ENCODE measurements at places on chromosomes 2 and 18.
A peak's percentile ranks its signal among the peaks of the same experiment; 100 is the strongest.

- DNase-seq, result no peak
These were observed 207.5 kb upstream of the FBXO11 start for GRCh38 chr2:48113767-48114166.

- DNase-seq, result no peak
These were observed 46.7 kb upstream of the LRRTM1 start for GRCh38 chr2:80351231-80351630.

GRCh38 chr2:40746191-40746590 is 294.3 kb upstream of the SLC8A1 start:
- DNase-seq, result no peak

DNA sequence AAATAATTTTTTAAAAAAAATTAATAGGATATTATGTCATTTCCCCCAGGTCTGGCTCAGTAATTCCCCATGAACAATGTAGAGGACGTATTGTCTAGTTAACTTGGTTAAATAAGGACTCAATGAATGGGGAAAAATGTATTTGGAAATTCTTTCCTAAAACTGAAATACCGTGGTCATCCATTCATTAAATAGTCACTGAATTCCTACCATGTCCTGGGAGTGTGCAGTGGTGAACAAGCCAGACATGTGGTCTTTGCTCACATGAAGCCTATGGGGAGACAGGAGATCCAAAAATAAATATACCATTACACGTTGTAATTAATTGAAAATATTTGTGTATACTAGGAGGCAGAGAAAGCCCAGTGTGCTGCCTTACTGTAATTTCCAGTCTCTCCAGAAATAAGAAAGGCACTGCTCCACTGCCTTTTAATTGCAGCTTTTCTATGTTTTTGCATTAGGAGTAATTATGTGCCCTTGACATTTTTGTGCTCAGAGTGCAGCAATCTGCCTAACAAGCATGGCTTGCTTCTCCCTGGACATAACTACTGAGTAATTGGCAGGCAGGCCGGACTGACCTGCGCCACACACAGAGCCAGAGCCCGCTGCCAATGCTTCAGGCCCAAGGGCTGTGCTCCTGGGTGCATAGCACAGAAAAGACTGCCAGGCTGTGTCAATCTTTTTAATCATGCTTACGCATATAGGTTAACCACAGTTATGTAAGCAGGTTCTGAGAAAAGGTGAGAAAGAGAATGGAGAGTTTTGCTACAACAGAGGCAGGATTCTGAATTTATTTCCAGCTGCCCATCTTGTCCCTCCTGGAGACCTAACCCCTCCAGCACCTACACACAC is 22.2 kb upstream of the TTC39C start:
- no peak for DNase-seq

GRCh38 chr2:18356676-18357075 is 203.8 kb downstream of the RDH14 start:
- no peak for DNase-seq

DNA sequence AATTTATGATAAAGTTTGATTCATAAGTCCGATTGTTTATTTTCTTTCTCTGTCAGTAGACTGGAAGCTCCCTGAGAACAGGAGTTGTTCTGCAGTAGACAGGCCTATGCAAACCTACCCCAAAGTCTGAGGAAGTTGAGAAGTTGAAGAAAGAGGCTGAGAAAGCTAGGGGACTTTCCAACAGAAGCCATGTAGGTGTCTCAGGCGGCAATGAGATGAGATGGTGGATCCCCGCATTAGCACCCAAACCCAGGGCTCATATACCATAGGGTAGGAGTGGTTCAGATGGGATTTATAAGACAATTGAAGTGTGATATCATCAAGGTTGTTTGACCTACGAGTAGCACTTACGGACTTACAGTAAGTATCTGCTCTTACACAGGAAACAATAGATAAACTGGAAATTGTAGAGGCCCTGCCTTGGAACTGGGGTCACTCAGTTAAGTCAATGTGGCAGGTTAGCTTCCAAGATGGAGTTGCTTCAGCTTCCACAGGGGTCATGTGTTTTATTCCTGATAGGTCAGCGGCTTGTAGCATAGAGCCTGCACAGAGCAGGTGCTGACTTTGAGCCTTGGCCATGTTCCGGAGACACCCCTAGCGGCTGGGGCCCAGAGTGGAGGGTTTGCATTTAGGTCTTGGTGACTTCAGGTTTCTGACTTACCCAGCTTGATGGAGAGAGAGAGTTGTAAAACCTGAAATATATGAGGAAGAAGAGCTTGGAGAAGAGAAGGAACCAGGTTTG is 2.3 kb upstream of the PSD4 start:
- DNase-seq, result no peak

- no peak for DNase-seq
These were observed 4.6 kb downstream of the MLPH start for GRCh38 chr2:237491515-237492118.

DNA sequence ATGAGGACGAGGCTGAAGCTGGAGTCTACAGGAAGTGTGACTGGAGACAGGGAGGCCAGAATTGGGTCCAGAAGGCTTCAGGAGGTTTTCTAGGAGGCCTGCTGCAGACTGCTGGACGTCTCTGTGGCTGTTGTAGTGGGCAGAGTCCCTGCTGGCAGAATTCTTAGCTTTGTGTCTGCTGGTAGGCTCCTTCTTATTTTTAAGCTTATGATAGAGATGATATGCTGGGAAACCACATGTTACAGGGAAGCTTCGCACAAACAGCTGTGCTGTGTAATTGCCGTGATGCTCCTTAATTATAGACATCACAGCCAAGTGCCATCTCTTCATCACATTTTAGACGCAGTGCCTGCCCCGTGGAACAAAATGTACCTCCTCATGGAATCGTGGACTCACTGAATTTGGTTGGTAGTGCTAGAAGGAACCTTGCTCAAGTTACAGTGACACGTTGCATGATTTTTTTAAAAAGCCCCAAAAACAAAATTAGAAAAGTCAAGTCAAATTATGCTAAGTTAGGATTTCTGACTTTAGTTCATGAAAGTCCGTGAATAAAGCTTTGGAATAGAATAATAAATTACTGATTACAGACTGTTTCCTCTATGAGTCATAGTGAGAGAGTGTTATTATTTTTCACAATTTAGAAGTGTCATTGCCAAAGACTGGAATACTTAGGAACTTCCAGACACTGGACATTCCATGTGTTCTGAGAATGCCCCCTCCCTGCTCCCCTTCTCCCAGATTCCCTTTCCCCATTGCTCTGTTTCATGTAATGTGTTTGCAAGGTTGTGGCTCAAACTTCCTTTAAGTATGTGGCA is 144.1 kb downstream of the FHOD3 start:
- no peak for DNase-seq

GRCh38 chr2:31136732-31137131 is 1.5 kb downstream of the GALNT14 start:
- DNase-seq, result no peak

GRCh38 chr2:72917138-72917876 is at the start of gene EMX1:
TSS of gene EMX1 (plus strand) at chr2:72917519. CDS start at chr2:72917853, 334 bp downstream.
- peak; percentile 83 for DNase-seq

- no peak for DNase-seq
These were observed 42.1 kb upstream of the TAF1B start for GRCh38 chr2:9800975-9801726.

DNA sequence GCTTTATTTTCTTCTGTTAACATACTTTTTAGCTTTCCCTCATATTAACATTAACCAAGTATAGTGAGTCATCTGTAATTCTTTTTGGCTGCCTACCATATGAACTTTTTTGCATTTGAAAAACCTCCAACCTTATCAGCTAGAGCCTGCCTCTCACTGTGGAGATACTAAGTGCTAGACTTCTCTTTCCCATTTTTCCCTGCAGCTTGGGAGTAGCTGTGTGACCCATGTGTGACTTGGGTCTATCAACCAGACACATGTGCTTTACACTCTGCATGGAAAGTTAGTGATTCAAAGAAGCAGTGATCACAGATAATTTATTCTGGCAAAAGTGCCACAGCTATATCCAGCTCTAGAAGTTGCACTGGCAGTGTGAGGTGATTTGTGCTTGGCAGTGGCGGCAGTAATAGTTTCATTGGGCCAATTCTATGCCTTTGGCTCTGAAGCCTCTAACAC is 36.3 kb downstream of the PREPL start:
- no peak for DNase-seq
